ENCODE measurements at places on chromosomes 7 and 10.

GRCh38 chr7:116990056-116990455, 36.8 kb downstream of the ST7 start:
- H3K4me1 ChIP-seq, result no peaks in the 10 kb centered on the region
- no peaks in the 10 kb centered on the region for H3K27me3 ChIP-seq
- H3K36me3 ChIP-seq, result peaks cover 3% of the 10 kb centered on the region

GRCh38 chr10:25641595-25641994, 292.4 kb upstream of the MYO3A start:
- H3K27ac ChIP-seq, result no peak overlapping the region
- H3K4me3 ChIP-seq, result no peak overlapping the region
- H3K36me3 ChIP-seq, result no peaks in the 10 kb centered on the region
- no peak for DNase-seq
- H3K4me1 ChIP-seq, result no peaks in the 10 kb centered on the region

DNA sequence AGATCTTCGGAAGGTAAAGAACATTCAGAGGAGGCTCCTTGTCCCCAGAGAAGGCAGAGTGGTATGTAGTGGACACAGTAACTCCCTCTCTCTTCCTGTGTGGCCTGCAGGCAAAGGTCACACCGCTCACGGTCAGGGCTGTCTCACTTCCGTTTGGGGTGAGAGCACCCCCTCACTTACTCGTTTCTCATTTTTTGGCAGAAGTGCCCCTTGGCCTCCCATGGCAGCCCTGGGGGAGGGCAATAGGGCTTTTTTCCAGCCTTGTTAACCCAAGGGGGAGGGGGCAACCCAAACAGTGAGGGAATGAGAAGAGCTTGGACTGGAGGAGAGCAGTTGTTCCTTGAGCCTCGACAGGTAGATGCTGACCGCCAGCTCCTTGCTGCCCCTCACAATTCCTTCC, 31.8 kb upstream of the SRGN start:
- H3K4me3 ChIP-seq, result no peak overlapping the region
- no peak overlapping the region for H3K27ac ChIP-seq
- no peaks in the 10 kb centered on the region for H3K36me3 ChIP-seq
- H3K27me3 ChIP-seq, result no peaks in the 10 kb centered on the region
- peaks cover 16% of the 10 kb centered on the region for H3K4me1 ChIP-seq
- DNase-seq, result no peak

DNA sequence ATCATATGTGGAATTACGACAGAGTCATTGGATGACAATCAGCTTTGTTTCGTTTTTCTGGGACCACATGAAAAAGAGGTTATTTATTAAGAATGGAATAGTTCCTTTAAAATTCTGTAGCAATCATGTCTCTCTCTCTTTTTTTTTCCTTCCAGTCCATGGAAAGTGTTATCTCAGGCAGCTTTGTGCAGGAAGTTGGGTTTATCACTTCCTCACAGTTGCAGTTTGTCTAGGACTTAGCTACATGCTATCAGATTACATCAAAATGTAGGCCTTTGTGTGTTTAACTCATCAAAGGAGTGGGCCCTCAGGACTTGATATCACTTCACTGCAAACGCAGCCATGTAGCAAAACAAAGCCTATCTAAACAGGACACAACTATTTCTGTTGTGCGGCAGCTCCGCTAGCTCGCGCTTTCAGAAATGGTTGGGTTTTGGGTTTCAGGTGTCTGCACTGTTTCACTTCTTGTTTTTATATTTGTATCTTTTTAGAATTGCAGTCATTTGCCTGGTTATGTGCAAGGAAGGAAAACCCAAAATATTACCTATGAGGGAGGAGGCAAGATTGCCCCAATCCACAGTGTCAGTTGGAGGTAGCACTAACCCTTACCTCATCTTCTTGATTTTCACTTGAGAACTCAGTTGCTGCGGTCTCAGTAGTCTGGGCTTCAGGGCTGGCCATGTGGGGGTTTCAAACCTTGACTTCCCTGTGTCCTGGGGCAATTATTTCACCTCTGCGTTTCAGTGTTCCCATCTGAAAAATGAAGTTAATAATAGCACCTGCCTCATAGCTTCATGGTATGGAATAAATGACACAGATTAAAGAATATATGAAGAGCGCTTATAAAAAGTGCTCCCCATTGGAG, 66.7 kb downstream of the HHEX start:
- peaks cover 47% of the 10 kb centered on the region for H3K4me1 ChIP-seq
- H3K36me3 ChIP-seq, result no peaks in the 10 kb centered on the region
- DNase-seq, result peak; percentile 87
- no peaks in the 10 kb centered on the region for H3K27me3 ChIP-seq

- H3K4me1 ChIP-seq, result peaks cover 13% of the 10 kb centered on the region
- H3K36me3 ChIP-seq, result no peaks in the 10 kb centered on the region
- no peak overlapping the region for H3K27ac ChIP-seq
- peaks cover 7% of the 10 kb centered on the region for H3K27me3 ChIP-seq
Observed at GRCh38 chr10:97766996-97767924, 4.5 kb downstream of the SFRP5 start.

DNA sequence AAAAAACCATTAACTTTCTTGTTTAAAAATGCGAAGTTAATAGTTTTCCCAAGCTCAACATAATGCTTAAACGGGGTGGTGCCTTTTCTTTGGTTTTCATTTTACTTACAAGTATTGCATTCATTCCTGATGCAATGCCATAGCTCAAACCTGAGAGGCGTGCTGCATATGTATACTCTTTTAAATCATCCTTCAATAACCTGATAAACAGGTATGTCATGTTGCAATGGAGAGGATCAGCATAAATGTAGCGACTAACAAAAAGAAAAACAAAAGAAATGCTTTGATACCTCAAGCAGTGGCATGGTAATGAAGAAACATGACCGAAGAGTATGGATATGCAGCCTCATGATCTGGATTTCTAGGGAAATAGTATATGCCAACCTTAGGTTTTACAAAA, 95.4 kb downstream of the IDE start:
- no peak overlapping the region for H3K4me3 ChIP-seq
- H3K4me1 ChIP-seq, result no peaks in the 10 kb centered on the region
- H3K36me3 ChIP-seq, result peaks cover 25% of the 10 kb centered on the region
- H3K27me3 ChIP-seq, result no peaks in the 10 kb centered on the region

GRCh38 chr10:17162828-17163227, 33.2 kb upstream of the CUBN start:
- no peak overlapping the region for H3K27ac ChIP-seq
- no peaks in the 10 kb centered on the region for H3K4me1 ChIP-seq
- H3K36me3 ChIP-seq, result peaks cover 3% of the 10 kb centered on the region
- no peak for DNase-seq
- no peak overlapping the region for H3K4me3 ChIP-seq

DNA sequence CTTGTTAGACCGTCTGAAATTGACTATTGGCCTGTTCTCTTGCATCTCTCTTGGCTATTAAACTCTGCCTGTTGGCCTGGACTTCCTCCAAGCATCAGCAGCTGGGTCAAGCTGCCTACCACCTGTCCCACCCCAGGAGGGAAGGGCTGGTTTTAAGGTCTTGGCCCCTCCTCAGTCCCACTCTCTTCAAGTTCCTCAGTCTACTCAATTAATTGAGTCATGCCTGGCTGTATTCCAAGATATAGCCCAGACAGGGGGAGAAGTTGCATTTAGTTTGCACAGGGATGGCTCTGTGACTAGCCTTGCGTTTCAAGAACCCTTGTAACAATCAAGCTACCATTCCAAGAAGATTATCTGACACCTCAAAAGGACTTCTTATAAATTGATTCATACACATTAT, 113.8 kb upstream of the GLI3 start:
- no peak overlapping the region for H3K4me3 ChIP-seq
- no peaks in the 10 kb centered on the region for H3K27me3 ChIP-seq
- no peaks in the 10 kb centered on the region for H3K4me1 ChIP-seq
- H3K36me3 ChIP-seq, result no peaks in the 10 kb centered on the region

DNA sequence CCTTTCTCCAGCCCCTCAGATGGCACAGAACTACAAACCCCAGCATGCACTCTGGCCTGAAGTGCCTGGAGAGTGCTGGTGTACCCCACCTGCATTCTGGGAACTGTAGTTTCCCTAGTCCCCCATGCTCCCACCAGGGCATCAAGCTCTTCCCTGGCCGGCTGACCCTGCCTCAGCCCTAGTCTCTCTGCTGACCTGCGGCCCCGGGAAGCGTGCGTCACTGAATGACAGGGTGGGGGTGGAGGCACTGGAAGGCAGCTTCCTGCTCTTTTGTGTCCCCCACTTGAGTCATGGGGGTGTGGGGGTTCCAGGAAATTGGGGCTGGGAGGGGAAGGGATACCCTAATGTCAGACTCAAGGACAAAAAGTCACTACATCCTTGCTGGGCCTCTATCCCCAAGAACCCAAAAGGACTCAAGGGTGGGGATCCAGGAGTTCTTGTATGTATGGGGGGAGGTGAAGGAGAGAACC, 2.1 kb downstream of the NOS3 start:
- H3K4me3 ChIP-seq, result no peak overlapping the region
- DNase-seq, result no peak
- H3K36me3 ChIP-seq, result no peaks in the 10 kb centered on the region
- peaks cover 20% of the 10 kb centered on the region for H3K27me3 ChIP-seq
- H3K27ac ChIP-seq, result no peak overlapping the region

DNA sequence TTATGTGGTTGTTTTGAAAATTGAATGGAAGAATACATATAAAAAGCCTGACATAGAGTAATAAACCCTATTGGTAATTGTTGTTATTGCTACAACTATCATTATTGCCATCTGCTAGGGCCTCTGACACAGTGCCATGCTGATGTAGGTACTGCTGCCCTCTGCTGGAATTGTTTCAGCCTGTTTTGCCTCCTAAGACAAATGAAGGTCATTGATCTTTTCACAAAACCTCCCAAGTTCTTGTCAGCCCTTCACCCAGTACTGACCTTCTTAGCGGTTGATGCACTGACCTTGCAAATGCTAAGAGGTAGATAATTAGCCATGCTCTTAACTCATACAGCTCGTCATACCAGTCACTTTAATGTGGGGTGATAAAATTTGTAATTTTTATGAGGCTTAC, 975.2 kb downstream of the SORCS1 start:
- H3K4me1 ChIP-seq, result no peaks in the 10 kb centered on the region
- no peak overlapping the region for H3K27ac ChIP-seq
- no peak overlapping the region for H3K4me3 ChIP-seq

DNA sequence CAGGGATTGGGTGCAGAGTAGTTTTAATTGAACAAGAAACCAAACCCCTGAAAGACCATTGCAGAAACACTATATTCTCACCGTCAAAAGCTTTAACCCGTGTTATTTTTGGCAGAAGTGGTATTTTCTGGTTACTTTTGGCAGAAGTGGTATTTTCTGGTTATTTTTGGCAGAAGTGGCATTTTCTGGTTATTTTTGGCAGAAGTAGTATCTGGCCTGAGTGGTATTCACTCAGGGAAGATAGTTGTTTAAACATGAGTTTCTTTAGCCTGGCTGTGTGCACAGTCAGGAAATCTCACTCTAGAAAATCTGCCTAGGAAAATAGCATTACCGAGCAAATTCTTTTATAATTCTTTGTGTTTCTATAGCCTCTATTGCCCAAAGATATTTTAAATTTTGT, 322.7 kb downstream of the GFRA1 start:
- DNase-seq, result no peak
- no peaks in the 10 kb centered on the region for H3K36me3 ChIP-seq
- no peak overlapping the region for H3K4me3 ChIP-seq
- no peaks in the 10 kb centered on the region for H3K27me3 ChIP-seq
- no peak overlapping the region for H3K27ac ChIP-seq

DNA sequence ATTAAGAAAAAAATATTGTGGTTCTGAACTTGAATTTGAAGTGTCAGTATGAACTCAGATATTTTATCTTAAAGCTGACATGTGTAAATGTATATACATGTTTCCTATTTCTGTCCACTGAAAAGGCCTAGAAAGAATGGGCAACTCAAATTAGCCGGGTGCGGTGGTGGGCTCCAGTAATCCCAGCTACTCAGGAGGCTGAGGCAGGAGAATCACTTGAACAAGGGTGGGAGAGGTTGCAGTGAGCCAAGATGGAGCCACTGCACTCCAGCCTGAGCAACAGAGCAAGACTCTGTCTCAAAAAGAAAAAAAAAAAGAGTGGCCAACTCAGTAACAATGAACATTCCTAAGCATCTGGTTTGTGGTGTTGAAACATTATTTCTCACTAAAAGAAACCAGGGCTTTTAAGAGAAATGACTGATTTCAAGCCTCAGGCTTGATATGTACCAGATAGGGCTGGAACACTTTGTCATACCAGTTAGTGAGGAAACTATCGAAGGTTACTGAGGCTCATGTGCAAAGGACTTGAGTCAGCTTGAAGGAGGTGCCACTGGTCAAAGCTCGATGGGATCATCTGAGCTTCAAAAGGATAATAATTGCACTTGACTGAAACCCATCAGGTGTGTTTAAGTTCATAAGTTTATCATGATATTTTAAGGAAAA, 40.5 kb downstream of the AOAH start:
- peaks cover 2% of the 10 kb centered on the region for H3K4me1 ChIP-seq
- H3K27me3 ChIP-seq, result no peaks in the 10 kb centered on the region
- no peaks in the 10 kb centered on the region for H3K36me3 ChIP-seq
- DNase-seq, result no peak
- no peak overlapping the region for H3K27ac ChIP-seq

GRCh38 chr10:124701435-124701834, 42.7 kb downstream of the FAM53B start:
- H3K27ac ChIP-seq, result no peak overlapping the region
- DNase-seq, result no peak
- no peak overlapping the region for H3K4me3 ChIP-seq
- H3K27me3 ChIP-seq, result no peaks in the 10 kb centered on the region

GRCh38 chr10:86868353-86868752, 89.1 kb downstream of the MMRN2 start:
- no peaks in the 10 kb centered on the region for H3K27me3 ChIP-seq
- DNase-seq, result no peak
- no peak overlapping the region for H3K27ac ChIP-seq
- no peaks in the 10 kb centered on the region for H3K36me3 ChIP-seq
- H3K4me3 ChIP-seq, result no peak overlapping the region
- peaks cover 7% of the 10 kb centered on the region for H3K4me1 ChIP-seq

All from common myeloid progenitor, CD34-positive (primary cell).